ENCODE measurements at places on chromosomes 2 and 18.

- DNase-seq, result no peak
Measured at GRCh38 chr2:108403494-108403893, 25.7 kb downstream of the SULT1C4 start.

DNA sequence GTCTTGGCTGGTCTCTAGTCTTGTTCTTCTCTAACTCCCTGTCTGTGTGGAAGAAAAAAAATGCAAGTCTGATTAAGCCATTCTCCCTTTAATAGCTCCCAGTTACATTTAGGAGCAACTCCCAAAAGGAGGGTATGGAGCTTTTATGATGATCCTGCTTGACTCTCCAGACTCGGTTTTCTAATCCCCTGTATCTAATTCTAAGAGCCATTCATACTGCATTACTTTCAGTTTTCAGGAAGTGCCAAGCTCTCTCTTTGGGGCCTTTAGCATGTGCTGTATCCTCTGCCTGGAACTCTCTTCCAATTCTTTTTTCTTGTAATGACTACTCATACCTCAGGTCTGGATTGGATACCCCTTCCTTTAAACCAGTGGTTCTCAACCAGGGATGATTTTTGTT lies 219.7 kb upstream of the SPRED2 start:
- no peak for DNase-seq

DNA sequence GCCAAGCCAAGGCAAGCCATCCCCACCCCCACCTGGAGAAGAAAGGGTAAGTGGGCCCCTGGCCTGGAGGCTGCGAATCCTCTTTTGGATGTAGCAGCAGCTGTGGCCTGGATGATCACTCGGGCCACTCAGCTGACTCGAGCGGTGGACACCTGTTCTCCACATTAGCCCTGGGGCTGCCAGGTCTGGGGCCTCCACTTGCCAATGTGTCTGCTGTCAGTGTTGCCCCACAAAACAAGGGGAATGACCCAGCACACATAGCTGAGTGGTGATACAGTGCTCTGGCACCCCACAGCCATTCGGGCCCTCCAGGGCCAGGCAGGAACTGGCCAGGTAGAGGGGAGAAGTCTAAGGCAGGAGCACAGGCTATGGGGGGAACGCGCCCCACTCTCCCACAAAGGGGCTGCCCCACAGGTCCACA lies 2.6 kb downstream of the STK25 start:
- no peak for DNase-seq

- no peak for DNase-seq
Measured at GRCh38 chr2:96608469-96609455, 29.4 kb downstream of the KANSL3 start.

DNA sequence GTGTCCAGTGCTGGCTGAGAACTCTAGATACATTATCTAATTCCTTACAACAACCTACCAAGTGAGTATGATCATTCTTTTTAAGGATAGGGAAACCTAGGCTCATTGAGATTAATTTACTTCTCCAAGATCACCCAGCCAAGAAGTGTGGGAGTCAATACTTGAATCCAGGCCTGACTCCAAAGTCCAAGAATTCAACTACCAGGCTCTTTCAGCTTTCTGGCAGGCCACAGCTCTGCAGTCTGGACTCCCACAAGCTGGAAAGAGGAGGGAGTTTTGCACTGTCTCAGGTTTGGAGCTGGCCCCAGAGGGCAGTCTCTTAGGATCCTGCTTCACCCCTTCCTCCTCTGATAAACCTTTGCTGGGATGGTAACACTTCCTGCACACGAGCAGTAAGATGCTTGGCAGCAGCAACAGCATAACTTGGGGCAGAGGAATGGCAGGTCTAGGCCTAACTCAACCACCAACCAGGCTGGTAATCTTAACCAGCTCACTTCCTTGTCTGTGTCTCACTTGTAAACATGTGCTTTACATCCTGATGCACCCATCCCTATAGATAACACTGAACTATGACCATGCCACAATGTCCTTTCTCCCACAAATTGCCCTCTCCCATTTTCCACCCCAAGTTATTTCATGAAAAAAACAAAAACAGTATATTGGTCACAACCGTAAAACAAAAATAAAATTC lies 111.1 kb upstream of the ACAA2 start:
- no peak for DNase-seq

Data from stimulated activated CD4-positive, alpha-beta T cell treated with anti-CD3 and anti-CD28 coated beads, TNF-alpha, amount 100 ng/mL, for 4 hours (primary cell).